NCI-H1105 treated with DMSO at 0.1 percent for 48 hours (cell line): ENCODE measurements at places on chromosomes 1 and 21.

DNA sequence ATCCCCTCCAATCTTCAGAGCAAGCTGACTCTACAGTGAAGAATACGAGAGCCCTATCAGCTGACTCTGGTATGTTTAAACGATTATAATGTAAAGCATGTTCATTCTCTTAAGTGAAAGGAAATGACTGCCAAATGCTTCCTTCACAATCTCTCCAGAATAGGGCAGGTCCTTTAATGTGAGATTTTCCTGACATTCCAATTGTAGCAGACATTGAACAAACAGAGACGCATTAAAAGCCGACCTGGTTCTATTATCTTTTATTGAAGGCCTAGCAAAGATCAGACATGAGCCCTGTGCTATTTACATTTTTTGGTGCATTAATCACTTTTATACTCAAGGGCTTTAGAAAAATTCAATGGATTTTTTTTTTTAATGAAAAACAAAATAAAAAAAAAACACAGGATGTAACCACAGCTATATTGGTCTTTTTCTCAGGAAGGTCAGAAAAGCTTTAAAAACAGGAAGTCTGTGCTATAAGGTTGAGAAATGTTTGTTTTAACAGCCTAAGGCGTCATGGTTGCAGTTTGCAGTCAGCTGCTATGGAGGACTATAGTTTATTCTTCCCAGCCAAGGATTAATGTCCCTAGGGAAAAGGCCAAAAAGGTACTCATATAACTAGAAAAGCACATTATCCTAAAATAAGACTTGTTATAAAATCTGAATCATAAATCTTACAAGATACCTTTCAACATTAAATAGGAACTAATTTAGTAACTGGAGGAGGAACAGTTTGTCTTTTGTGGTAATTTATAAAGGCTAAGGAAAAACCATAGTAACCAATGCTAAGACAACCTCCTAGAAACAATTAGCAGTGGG lies 104.8 kb downstream of the RERE start:
- DNase-seq: peak; percentile 89

- DNase-seq: peak; percentile 39
These were observed 650 bp downstream of the PCNX2 start for GRCh38 chr1:233294913-233295236.

- no peak for DNase-seq
These were observed 444 bp upstream of the AGTRAP start for GRCh38 chr1:11735531-11735853.

DNA sequence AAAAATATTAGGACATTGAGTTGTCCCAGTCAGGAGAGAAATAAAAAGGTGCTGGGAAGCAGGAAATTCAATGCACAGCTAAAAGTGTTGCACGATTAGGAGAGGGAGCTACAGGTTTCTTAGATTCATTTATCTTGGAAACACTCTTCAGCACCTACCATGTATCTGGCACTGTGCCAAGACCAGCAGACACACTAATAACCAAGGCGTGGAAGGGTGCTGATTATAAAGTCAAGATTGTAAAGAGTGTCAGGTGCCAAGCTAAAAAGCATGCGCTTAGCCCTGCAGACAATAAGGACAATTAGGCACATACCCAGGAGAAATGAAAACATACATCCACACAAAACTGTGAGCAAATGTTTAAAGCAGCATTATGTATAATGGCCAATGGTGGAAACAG lies 129.9 kb downstream of the DSCAM start:
- peak; percentile 99 for DNase-seq
